ENCODE measurements at places on chromosomes 2 and 18. TPM values are rescaled to one million over a fixed set of nuclear protein-coding genes. Genes with fewer than 3 reads are reported as not detected.

CCDC68 gene
- 7.3 TPM for total RNA-seq

DNA sequence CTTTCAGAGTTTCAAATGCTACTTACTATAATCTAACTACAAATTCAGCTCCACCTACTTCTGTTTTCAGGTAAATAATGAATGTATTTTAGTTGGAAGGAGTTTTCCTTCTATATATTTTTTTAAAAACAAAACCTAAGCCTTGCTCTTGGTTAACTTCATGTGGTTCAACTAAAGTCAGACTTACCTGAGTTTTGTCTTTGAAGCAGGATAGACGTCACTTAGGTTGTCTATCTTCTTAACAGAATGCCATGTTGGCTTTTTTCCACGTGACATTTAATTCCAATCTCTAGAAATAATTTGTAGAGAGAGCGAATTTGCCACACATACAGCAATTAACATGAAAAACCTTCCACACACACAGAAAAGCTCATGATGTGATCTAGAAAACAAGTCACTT, 43.9 kb upstream of the CYTIP start:
- DNase-seq = no peak

DNA sequence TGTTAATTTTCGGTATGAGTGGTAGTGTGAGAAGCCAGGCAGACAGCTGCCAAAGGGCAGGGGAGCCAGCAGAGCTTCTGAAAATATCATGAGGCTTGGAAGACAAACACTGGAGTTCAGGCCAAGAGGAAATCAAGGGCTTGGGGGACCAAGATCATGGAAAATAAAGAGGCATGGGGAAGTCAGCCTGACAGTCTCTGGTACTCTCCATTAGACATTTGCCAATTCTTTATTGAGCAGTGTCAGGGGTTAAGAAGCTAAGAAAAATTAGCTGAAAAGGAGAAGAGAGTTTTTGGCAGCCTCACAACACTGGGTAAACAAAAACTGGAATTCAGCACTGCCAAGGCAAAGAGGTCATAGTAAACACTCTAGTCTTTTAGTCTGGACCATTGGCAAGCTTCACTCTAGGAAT, 612.7 kb downstream of the EPHA4 start:
- DNase-seq = no peak

- no peak for DNase-seq
Observed at GRCh38 chr18:79617511-79618500, 61.8 kb upstream of the CTDP1 start.

GRCh38 chr2:7759898-7760297, 842.7 kb downstream of the RNF144A start:
- DNase-seq = no peak

UGT1A6 gene
- not detected for total RNA-seq

- DNase-seq = no peak
Observed at GRCh38 chr2:67993329-67993728, 69.5 kb downstream of the C1D start.

- no peak for DNase-seq
Observed at GRCh38 chr18:74351354-74351753, 35.7 kb downstream of the C18orf63 start.

SIX2 gene
- 1.1 TPM for total RNA-seq

- DNase-seq = no peak
Observed at GRCh38 chr2:48600917-48601316, 16.7 kb upstream of the GTF2A1L start.

GRCh38 chr2:19363474-19363778, 5.0 kb upstream of the OSR1 start:
- DNase-seq = no peak

DNA sequence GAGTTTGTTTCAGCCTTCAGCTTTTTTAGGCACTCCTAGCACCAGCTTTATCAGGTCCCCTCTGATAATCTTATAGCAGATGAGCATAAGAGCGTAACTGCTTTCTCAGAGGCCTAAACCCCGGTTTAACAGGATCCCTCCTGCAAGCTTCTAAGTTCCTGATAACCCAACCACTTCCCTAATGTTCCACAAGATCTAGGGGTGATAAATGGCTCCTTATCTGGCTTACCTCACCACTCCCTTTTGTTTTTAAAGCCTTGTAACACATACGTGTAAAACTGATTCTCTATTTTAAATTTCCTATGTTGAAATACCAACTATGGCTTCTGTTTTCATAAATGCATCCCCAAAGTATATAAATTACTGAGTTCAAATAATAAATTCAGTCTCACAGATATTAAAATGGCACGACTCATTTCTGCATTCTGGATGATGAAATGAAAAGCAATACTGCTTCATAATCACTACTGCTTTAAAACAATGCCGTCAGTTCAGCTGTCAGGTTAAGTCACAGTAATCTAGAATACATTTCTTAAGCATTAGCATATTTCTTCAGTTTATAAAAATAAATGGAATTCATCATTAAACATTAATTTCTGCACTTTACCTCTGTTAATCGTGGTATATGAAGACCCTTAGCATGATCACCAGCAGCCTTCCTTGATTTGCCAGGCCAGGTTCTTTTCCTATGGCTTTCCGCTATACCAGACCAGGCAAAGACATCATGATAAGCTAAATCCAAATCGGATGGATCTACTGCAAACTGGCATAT, 126.3 kb downstream of the C2orf74 start:
- DNase-seq = no peak

GRCh38 chr18:40179729-40180461, 1775.1 kb upstream of the PIK3C3 start:
- no peak for DNase-seq

DNA sequence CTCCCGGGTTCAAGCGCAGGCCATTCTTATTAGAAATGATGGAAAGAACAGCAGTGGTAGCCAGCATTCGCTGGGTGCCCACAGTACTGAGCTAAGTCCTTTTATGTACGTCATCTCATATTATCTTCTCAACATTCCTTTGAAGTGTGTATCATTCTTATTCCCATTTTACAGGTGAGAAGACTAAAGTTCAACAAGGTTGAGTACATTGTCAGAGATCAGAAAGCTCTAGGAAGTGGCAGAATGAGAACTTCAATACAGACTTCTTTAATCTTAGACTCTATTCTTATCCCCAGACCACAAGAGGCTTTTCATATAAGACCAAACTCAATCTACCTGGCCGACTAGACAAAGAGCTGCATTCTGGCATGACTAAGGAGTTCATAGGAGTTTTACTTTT, 86.7 kb downstream of the NPAS2 start:
- no peak for DNase-seq

DNA sequence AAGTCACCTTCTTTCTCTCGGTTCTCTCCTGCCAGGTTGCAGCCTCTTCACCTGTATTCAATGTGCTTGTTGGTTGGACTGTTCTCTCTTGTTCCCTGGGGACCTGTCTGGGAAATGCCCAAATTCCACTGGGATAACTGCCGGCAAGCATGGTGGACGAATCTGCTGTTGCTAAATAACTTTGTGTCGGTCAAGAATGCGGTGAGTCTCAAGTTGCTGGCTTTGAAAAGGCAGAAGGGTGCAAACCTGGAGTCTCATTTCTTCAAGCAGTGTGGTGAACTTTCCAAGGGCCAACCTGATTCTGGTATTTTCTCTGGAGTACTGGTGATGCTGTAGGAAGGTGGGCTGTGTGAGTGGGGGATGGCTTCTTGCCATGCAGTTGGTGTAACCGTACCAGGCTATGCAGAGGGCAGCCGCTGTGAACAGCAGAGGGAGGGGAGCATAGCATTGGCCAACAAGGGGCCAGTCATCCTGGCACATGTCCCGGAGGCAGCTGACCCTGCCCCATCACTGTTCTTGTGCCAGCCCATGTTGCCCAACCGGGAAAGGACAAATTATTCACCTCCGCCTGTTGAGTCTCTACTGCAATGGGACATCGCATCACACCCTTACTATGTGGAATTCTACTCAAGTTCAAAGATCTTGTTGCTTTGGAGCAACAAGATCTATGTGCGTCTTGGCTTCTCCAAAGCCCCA, 88.1 kb upstream of the SEC11C start:
- DNase-seq = no peak

SIGLEC15 gene
- 1.9 TPM for total RNA-seq

DNA sequence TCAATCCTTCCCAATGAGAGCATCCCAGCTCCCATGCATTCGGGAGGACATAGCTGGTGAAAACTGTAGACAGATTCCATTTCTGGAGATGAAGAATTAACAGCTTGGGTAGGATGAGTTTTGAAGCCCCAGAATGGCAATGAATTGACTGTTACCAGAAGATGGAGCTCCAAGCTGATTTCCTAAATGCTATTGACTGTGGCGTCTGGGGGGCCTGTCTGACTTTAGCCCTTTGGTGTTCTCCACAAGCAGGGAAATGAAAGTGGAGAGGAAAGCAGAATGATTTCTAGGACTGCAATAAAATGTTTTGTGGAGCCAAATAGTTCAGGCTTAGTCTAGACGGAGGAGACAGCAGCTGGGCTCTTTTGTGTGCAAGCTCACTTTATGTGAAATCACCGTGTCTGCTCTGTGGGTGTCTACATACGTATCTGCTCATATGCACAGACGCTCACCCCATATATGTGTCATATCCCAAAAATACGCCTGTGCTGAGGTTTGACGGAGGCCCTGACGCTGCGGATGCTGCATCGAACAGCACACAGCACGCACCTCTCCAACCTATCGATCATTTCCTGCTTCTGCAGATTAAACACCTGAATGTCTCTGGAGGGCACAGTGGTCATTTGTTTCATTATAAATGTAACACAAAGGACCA, 166.4 kb upstream of the PXDN start:
- peak; percentile 44 for DNase-seq

GRCh38 chr2:195408196-195408595, 248.8 kb upstream of the SLC39A10 start:
- DNase-seq = no peak

DNA sequence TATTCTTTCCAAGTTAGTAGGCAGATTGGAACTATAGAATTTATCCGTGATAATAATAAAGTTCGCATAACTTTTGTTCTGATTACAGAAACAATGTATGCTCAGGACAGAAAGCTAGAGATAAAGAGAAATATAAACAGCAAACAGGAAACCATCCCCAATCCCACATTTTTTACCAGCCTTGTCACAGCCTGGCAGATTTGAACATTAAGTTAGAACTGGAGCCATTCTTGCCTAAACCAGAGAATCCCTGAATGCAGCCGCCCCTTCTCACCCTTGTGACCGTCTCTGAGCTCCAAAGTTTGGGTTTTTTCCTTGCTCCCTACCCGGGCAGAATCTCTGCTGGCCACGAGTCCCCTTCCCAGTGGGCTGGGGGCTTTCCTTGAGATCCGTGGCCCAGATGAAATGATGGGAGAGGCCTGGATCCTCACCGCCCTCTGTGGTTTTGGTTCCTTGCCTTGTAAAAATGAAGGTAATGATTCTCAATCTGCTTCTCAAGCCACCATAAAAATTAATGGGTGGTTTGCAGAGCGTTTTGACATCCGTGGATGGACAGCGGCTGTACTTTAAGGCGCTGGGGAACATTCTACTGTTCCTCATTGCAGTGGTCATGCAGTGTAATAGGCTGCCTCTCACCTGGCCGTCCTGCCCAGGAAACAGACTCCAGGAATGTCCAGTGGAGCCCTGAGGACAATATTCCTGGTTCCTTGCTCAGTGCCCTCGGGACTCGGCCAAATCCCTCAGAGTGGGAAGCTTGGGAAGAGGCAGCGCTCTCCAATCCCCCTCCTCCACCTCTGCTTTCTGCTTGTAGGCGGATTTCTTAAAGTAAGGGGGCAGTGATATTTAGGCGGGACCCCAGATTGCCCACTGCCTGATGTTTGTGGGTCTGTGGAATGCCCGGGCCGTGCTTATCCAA, 1.6 kb downstream of the SH3BP4 start:
- no peak for DNase-seq

- DNase-seq = no peak
Observed at GRCh38 chr2:136482966-136483365, 282.4 kb upstream of the THSD7B start.

DNA sequence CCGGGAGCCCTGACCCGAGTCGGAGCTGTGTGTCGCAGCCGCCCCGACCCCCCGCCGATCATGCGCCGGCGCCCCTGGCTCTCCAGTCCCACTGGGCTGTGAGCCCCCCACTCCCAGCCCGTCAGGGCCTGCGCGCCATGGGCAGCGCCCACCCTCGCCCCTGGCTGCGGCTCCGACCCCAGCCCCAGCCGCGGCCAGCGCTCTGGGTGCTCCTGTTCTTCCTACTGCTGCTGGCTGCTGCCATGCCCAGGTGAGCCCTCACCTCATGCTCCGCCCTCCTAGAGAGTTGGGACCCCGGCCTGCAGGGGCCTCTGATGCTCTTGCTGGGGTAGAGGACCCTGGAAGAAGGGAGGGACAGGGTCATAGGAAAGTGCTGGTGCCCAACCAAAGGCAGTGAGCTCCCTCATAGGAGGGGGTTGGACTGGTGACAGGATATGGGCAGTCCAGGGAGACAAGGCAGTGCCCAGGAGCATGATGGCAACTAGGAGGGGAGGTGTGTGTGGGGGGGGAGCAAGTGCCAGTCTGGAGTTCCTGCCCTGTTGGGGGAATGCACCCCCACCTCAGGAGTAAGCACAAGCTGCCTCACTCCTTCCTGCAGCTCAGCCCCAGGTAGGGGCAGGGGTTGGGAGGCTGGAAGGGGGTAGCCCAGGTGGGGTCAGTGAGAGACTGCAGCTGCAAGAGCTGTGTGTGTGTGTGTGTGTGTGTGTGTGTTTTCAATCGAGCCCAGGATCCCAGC, 375 bp downstream of the WNT10A start:
- DNase-seq = no peak

GRCh38 chr2:64643838-64644457, 9.8 kb downstream of the SERTAD2 start:
- DNase-seq = no peak

DNA sequence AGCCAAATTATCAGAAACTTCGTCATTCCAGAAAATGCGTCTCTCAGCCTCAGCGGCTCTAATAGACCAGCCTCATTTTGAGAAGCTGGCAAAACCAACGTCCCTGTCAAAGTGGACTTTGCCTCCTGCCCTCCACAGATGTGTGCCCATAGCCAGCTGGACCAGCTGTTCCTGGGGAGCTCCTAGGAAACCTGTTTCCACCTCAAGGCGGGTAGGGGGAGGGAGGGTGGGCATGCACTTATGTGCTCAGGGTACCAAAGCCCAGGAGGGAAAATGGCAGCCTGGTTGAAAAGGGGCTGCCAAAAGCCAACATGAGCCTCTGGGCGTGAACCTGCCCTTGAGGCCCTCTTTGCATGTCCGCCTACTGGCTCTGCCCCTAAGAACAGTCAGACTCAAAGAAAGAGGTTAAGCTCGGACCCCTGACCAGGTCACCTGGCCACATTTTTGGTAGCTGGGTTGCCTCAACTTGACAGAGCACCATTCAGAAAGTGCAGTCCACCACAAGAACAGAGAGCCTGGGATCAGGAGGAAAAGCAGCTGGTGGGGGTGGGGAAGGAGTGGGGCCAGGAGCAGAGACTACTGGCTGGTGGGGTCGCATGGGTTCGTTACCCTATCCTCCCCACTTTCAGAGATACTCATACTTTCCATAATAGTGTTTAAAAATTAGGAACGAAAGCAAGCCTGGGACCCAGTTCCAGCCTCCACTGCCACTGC, 3.5 kb downstream of the PER2 start:
- DNase-seq = no peak

MYO5B gene
- total RNA-seq = 7.7 TPM

GRCh38 chr18:79339094-79339908, 56.4 kb upstream of the NFATC1 start:
- no peak for DNase-seq

GRCh38 chr18:77055429-77056300, 76.9 kb downstream of the MBP start:
- DNase-seq = no peak

- DNase-seq = no peak
Observed at GRCh38 chr2:180324182-180324581, 317.1 kb upstream of the CWC22 start.

ZNF892 gene
- 2.2 TPM for total RNA-seq
